Adipocyte (in vitro differentiated cells): ENCODE measurements at places on chromosomes 1 and 21.

GRCh38 chr1:21457654-21458053 lies 17.7 kb downstream of the NBPF3 start:
- DNase-seq, result peak; percentile 15

DNA sequence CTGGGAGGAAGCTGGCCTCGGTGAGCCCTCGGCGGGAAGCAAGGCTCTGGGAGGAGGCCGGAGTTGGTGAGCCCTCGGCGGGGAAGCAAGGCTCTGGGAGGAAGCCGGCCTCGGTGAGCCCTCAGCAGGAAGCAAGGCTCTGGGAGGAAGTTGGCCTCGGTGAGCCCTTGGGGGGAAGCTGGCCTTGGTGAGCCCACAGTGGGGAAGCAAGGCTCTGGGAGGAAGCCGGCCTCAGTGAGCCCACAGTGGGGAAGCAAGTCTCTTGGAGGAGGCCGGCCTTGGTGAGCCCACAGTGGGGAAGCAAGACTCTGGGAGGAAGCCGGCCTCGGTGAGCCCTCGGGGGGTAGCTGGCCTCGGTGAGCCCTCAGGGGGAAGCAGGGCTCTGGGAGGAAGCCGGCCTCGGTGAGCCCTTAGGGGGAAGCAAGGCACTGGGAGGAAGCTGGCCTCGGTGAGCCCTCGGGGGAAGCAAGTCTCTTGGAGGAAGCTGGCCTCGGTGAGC lies 36.0 kb downstream of the KRTAP10-1 start:
- no peak for DNase-seq

DNA sequence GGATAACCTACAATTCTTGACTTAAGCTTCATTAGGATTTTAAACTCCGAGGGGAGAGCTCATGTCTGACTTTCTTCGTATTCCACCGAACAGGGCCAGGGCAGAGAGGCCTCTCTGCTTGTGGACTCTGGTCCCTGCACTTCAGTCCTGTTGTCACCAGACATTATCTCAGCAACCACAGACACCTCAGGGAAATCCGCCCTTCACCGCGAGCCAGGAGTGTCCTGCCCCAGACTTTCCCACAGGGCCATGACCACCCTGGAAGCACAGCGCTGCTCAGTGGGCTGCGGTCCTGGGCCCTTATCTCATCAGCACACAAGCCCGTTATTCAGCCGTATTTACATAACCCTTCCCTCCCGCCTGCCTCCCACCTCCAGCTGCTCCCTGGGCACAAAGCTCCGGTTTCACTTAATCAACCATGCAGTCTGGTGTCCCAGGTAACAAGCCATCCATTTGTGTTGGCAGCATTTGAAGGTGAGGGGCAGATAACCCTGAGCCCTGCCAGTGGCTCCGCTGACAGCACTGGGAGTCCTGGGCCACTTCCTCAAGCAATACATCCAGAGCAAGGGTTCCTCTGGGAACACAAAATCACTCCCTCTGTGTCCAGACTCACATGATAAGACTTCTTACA lies 122.8 kb upstream of the RAB4A start:
- no peak for DNase-seq

- DNase-seq, result no peak
Measured at GRCh38 chr21:31991356-31992331, 118.8 kb downstream of the HUNK start.

GRCh38 chr21:31583498-31583897 lies 76.0 kb upstream of the SOD1 start:
- no peak for DNase-seq

GRCh38 chr1:23667411-23667810 lies 24.2 kb upstream of the RPL11 start:
- DNase-seq, result no peak

GRCh38 chr1:61951731-61952580 lies 209.7 kb downstream of the PATJ start:
- peak; percentile 49 for DNase-seq

DNA sequence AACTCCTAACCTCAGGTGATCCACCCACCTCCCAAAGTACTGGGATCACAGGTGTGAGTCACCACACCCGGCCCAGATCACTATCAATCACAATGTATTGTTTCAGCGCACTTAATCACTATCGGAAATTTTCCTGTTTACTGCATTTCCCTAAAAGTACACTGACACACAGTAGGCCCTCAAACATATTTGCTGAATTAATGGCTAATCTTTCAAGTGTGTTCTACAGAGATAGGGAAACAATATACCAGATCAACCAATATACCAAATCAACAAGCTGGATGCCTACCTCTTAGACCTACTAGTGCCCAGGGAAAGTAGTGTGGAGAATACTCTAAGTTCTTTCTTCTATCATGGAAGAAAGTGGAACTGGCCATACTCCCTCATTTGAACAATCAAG lies 17.1 kb downstream of the UBR4 start:
- no peak for DNase-seq
